ENCODE measurements at places on chromosomes 1 and 21. TPM values are rescaled to one million over a fixed set of nuclear protein-coding genes. Genes with fewer than 3 reads are reported as not detected.

DNA sequence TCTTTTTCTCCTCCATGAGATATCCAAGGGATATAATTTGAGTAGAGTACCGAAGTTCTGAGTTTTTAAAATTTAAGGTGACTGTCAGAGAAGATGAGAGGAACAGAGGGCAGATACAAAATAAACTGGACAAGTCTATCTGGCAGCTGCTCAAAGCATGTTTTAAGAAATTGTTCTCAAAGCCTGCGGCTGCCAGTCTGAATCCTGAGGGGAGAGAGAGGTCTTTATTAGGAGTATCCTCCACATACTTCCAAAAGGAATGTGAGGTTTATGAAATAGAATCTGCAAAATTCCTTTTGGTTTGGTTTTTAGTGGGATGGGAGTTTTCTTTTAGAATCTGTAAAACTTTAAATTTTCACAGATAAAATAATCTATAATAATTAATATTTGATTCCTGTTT, 41.3 kb downstream of the TTC13 start:
- no peak for DNase-seq

- DNase-seq = no peak
Observed at GRCh38 chr1:155978973-155979429, 654 bp upstream of the ARHGEF2 start.

GRCh38 chr1:16127676-16128337, 28.1 kb downstream of the EPHA2 start:
- no peak for DNase-seq

GRCh38 chr1:90220941-90221693, 226.2 kb downstream of the ZNF326 start:
- DNase-seq = no peak

The S100A1 gene
- 25.7 TPM for total RNA-seq

Measured in omental fat pad (tissue), 4 donors.